Muscle of arm (tissue), 14 donors: ENCODE measurements at places on chromosomes 7 and 10.

GRCh38 chr10:27457966-27458365 is 46.1 kb upstream of the RAB18 start:
- DNase-seq = no peak

DNA sequence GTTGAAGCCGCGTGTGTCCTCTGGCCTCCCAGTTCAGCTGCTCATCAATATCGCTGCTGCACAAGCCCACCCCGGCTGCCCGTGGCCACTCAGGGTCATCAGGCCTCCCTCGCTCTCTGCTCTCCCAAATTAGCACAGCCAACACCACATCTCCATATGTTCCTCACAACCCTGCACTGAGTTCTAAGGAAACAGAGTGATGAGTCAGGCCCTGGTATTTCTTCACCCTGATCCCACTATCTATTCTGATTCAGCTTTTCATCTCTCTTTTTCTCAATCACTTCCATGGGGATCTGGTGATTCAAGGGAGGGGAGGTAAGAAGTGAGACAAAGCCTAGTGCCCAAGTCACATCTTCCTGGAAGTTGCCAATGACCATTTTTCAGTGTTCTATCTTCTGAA is 23.8 kb downstream of the CYTH3 start:
- no peak for DNase-seq

GRCh38 chr7:12731214-12731656 is 43.8 kb downstream of the ARL4A start:
- DNase-seq = no peak

GRCh38 chr7:1548438-1548831 is 7.6 kb downstream of the TMEM184A start:
- DNase-seq = no peak

DNA sequence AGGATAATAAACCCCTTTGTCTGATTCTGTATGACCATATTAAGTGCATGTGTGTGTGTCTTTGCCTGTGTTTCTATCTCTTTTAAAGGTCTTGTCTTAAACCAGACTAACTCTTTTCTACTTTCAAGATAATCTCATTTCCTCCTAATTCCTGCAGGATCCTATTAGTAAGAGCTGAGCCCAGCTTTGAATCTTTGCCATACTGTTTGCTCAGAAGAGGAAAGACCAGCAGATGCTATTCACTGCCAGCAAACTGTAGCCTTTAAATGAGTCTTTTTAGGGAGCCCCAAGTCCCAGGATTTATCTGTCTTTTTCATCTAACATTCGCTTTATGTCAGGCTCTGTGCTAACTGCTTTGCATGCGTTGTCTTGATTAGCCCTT is 2.9 kb downstream of the GPR158 start:
- no peak for DNase-seq

- no peak for DNase-seq
These were observed 299.7 kb upstream of the CSTF2T start for GRCh38 chr10:51999096-51999495.

DNA sequence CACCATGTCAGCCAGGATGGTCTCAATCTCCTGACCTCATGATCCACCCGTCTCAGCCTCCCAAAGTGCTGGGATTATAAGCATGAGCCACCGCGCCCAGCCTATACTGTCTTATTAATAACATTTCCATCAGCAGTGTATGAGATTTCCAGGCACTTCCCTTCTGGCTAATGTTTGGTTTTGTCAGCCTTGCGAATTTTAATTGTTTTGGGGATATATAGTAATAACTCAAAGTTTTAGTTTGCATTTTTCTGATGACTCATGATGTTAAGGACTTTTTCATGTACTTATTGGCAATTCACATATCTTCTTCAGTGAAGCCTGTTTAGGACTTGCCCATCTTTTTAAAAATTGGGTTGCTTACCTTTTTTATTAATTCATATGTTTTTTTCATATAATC is 76.0 kb downstream of the TMEM270 start:
- no peak for DNase-seq

DNA sequence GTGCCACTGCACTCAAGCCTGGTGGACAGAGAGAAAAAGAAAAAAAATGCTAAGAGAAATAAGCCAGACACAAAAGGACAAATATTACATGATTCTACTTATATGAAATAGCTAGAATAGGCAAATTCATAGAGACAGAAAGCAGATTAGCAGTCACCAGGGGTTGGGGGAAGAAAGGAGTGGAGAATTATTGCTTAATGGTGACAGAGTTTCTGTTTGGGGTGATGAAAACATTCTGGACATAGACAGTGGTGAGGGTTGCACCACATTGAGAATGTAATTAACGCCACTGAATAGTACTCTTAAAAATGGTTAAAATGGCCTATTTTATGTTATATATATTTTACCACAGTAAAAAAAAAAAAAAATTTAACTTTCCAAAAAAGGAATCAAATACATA is 6.4 kb upstream of the NT5C2 start:
- no peak for DNase-seq

- no peak for DNase-seq
These were observed 90.6 kb downstream of the MTPN start for GRCh38 chr7:135886345-135887132.

- DNase-seq = no peak
These were observed 11.7 kb downstream of the STAM start for GRCh38 chr10:17655567-17656146.

DNA sequence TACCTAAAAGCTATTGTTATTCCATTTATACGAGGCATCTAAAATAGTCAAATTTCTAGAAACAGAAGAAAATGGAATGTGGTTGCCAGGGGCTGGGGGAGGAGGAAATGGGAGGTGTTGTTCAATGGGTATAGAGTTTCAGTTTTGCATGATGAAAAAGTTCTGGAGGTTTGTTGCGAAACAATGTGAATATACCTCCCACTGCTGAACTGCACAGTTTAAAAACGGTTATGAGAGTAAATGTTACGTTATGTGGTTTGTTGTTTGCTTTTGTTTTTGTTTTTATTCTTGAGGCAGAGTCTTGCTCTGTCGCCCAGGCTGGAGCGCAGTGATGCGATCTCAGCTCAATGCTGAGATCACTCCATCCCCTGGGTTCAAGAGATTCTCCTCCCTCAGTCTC is 64.9 kb upstream of the NRBF2 start:
- DNase-seq = no peak

DNA sequence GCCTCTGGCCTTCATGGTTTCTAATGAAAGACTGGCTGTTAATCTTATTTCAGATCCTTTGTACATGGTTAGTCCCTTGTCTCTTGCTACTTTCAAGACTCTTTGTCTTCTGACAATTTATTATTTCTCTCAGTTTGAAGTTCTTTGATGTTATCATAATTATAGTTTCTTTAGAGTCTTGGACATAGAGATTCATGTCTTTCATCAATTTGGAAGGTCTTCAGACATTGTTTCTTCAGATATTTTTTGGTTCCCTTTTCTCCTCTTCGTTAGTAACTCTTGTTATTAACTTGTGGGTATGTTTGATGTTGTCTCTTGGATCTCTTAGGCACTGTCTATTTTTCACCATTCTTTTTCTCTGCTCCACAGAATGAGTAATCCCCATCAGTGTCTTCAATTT is 8.7 kb downstream of the ZNF37A start:
- DNase-seq = no peak

DNA sequence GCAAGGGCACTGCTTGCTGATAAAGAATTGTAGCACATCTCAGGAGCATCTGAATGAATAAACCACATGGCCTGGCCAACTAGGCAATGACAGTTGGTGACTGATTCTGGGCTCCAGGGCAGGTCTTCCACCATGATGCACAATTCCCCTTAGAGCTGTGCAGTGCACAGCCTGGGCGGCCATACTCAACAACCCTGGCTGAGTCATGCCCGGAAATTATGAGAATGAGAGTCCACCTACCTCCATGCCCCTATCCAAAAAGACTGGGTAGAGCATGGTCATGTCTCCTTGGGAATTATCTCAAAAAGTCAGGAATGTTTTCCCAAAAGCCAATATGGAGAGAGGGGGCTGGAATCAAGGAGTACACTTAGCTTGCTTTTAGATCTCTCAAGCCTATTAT is 425.6 kb downstream of the PLXNA4 start:
- no peak for DNase-seq

DNA sequence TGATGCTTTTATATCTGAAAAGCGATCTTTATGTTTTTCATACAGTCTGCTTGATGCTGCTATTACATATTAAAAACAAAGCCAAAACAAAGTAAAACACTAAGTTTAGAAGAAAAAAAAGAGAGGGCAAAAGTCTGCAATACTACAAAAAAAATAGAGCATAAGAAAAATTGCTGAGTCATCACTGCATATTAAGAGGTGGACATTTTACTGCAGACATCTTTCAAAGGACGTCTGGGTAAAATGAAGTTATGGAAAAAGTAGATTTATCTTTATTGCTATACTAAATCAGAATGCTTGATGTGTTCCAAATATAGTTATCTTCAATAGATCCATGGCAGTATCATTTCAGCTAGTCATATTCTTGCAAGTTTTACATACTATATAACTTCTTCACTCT is 172.0 kb downstream of the MAGI2 start:
- no peak for DNase-seq

GRCh38 chr7:1342090-1342640 is 109.5 kb downstream of the UNCX start:
- DNase-seq = no peak

GRCh38 chr10:74927701-74928100 is 101.3 kb downstream of the KAT6B start:
- DNase-seq = no peak

DNA sequence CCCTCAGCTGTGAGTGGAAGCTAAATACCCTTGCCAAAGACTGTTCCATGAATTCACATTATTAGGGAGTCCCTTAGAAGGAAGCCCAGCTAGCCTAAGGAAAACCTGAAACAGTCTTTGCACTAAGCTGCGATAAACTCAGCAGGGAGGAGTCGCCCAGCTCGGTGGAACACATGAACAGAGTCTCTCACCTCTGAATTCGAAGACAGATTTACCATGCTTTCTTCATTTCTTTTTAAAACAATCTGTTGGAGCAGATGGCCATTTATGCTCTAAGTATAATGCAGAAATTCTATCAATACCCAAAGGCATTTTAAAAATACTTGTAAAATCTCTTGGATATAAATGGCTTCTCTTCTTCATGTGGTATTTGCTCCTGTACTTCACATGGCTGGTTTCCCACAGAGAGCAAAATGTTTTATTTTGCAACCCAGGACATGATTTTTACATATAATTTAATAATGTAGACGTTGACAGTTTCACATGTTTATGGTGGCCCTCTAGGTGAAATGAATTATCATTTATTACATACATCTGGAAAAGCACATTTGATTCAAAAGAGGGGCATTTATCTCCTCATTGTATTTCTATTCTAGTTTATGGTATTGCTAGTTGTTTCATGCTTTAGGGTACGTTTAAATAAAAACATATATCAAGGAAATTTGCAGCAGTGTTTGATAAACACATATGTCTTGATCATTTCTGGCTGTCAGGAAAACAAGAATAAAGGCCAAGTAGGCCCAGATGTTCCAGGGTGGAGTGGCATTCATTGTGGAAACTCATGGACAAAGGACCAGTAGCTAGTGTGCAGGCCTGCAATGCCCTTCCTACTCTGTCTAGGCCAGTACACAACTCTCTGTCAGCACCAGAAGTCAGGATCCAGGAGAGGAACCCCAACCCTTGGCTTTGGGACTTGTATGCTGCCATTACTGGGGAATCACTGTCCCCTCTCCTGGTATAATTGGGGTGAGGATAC is 52.2 kb downstream of the LRGUK start:
- DNase-seq = no peak

DNA sequence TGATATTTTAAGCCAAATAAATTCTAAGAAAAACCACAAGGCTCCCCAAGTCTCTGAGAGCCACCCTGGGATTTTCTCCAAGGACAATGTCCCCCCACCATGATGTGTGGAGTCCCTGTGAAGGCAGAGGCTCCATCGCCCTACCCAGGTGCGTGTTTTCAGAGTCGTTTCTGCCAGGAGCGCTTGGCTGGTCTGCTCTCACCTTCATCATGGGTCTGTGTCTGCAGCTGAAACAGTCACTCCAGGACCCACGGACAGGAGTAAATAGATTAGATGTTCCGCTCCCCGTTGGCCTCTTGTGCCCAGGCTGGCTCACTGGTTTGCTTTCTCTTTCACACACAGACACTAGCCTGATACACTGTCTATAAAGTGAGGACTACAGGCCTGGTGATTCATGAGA is 217.5 kb downstream of the SFMBT2 start:
- DNase-seq = no peak

GRCh38 chr7:40604601-40605438 is 470.0 kb downstream of the SUGCT start:
- peak; percentile 25 for DNase-seq

DNA sequence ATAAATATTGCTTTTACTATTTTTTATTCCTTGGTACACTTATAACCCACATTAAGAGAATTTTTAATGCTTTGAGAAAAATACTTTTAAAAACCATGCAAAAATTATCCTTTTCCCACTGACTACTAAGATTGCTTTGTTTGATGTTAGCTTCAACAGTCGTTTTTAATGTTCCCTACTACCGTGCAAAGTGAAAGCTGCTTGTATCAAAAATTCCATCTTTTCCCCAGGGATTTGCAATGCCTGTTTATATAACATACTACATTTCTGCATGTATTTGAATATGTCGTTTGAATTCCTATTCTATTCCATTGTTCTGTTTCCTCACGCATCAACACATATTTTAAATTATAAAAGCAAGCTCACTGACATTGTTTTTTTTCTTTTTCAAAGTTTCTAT is 54.4 kb downstream of the TFPI2 start:
- DNase-seq = peak; percentile 4

DNA sequence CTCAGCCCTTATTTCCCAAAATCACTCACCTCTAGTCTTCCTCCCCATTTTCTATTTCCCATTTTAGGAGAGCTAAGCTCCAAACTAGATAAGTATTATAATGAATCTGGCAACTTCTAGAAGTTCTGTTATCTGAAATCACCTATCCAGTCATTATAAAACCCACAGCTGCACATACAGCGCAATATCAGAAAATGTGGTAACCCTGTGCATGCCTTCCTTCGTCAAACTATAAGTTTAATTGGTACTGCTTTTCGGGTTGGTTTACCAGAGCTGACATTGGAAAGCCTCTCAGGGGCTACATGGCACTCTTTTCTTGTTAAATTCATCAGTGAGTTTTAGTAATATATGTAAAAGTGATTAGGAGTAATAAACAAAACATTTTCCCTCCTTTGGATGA is 1.6 kb downstream of the LAMB4 start:
- no peak for DNase-seq

- no peak for DNase-seq
These were observed 23.0 kb downstream of the CRPPA start for GRCh38 chr7:16398146-16399017.

DNA sequence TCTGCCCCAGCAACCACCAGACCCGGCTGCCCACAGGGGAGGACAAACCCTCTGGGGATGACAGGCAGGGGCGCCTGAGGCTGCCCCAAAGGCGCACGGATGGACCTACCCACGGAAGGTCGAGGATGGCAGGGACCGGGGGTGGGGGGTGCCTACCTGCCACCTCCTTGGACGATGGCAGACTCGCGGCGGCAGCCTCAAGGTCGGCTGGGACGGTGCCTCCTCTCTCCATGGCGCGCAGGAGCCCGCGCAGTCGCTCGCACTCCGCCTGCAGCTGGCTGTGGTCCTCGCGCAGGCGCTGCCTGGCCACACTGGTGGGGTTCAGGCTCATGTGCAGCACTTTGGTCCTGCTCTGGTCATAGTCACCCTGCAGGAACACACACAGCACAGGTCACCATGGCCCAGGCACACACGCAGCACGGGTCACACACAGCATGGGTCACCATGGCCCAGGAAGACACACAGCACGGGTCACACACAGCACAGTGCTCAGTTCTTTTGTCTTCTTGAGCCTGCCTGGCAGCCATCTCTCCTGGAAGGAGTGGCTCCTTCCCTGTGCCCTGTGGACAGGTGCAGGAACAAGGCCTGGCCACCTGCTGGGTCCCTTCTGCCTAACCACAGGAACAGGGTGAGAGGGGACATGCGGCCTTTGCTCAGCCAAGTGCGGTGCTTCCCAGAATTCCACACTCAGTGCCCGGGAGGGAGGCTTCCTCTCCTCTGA is 266.6 kb downstream of the ELFN1 start:
- no peak for DNase-seq
